ENCODE measurements at places on chromosomes 3 and 15. TPM values are rescaled to one million over a fixed set of nuclear protein-coding genes. Genes with fewer than 3 reads are reported as not detected.

GRCh38 chr15:33191591-33191990 is 2.9 kb downstream of the FMN1 start:
- no peaks in the 10 kb centered on the region for H3K27me3 ChIP-seq
- no peak overlapping the region for H3K27ac ChIP-seq
- H3K36me3 ChIP-seq: no peaks in the 10 kb centered on the region
- DNase-seq: no peak
- H3K4me1 ChIP-seq: peaks cover 7% of the 10 kb centered on the region

DNA sequence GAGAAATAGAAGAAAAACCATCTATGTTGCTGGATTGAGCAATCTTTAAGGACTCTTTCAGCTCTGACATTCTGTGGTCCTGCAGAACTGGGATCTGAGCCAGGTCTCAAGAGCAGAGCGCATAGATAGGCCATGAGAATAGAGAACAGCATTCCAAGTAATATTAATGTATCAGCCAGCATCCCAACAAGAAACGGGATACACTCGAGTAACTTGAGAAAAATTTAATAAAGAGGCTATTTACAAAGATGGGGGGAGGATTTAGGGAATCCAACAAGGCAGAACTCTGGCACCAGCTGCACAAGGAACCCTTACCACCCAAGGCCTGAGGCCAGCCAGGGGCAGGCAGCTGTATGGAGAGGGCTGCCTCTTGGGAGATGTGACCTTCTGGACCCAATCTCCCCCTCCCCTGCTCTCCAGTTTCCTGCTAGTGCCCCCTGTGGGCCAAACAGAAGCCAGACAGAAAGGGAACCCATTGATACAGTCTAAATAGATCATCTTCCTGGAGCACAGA is 8.2 kb downstream of the TMOD2 start:
- no peaks in the 10 kb centered on the region for H3K27me3 ChIP-seq
- no peak overlapping the region for H3K4me3 ChIP-seq
- no peak for DNase-seq
- H3K4me1 ChIP-seq: no peaks in the 10 kb centered on the region

SCAANT1 gene
- total RNA-seq: not detected

GRCh38 chr15:60350108-60350507 is 47.7 kb downstream of the ANXA2 start:
- H3K4me3 ChIP-seq: no peak overlapping the region
- no peak overlapping the region for H3K27ac ChIP-seq
- H3K36me3 ChIP-seq: peaks cover 65% of the 10 kb centered on the region
- DNase-seq: no peak
- H3K4me1 ChIP-seq: no peaks in the 10 kb centered on the region
- H3K27me3 ChIP-seq: no peaks in the 10 kb centered on the region

- no peaks in the 10 kb centered on the region for H3K27me3 ChIP-seq
- H3K4me3 ChIP-seq: no peak overlapping the region
- no peak overlapping the region for H3K27ac ChIP-seq
- H3K36me3 ChIP-seq: no peaks in the 10 kb centered on the region
Measured at GRCh38 chr3:28290863-28291300, 49.5 kb downstream of the CMC1 start.

BCL2A1 gene
- total RNA-seq: 28.5 TPM

DNA sequence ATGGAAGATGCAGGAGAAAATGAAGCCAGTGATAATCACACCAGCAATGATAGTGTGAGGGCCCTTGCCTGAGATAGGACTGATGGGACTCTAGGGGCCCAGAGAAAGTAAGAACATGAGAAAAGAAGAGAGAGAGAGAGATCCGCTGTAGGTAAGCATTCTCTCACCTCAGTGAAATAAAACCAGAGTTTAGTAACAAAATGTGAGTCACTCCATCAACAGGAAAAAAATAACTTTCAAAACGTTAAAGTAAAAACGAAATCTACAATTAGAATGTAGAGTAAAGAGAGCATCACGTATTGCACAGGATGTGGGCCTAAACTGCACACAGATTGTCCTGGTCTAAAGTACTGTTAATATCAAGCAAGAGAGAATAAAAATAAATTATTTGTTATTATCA is 6.8 kb upstream of the PRSS50 start:
- no peak for DNase-seq
- H3K27ac ChIP-seq: no peak overlapping the region
- no peaks in the 10 kb centered on the region for H3K4me1 ChIP-seq
- H3K27me3 ChIP-seq: no peaks in the 10 kb centered on the region
- H3K36me3 ChIP-seq: no peaks in the 10 kb centered on the region

DNA sequence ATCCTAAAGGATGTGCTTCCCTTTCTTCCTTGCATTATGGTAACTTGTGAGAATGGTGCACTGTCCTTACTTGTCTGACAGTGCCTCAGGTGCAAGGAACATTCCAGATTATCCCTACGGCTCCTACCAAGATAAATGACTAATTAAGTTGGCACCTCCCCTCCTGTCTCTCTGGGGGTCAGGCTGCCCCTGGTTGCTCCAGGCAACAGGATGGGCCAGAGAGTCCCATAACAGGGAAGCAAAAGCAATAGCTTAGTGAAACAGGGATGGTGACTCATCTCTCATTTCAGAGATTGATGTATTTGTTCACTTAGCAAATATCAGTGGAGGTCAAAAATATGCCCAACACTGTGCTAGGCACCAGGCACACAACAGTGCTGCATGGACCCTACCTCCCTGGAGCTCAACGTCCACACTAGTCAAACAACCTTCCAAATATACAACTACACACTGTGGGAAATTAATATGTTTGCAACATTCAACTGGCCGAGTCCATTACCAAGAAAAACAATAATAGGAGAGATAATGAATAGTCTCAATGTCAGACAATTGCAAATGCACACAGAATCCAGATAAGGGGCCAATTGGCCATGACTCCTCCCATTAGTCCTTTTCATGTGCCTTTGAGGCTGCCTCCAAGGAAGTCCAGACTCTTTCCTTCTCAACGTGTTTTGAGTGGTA is 249.0 kb downstream of the TLE3 start:
- H3K4me1 ChIP-seq: no peaks in the 10 kb centered on the region
- no peaks in the 10 kb centered on the region for H3K27me3 ChIP-seq
- H3K4me3 ChIP-seq: no peak overlapping the region
- H3K36me3 ChIP-seq: no peaks in the 10 kb centered on the region
- DNase-seq: no peak
- no peak overlapping the region for H3K27ac ChIP-seq

CFAP100 gene
- not detected for total RNA-seq

- no peaks in the 10 kb centered on the region for H3K4me1 ChIP-seq
- no peak overlapping the region for H3K4me3 ChIP-seq
- no peaks in the 10 kb centered on the region for H3K36me3 ChIP-seq
- no peaks in the 10 kb centered on the region for H3K27me3 ChIP-seq
- no peak for DNase-seq
Measured at GRCh38 chr3:170076715-170077238, 39.0 kb downstream of the GPR160 start.

ITIH4 gene
- 50.5 TPM for total RNA-seq

DNA sequence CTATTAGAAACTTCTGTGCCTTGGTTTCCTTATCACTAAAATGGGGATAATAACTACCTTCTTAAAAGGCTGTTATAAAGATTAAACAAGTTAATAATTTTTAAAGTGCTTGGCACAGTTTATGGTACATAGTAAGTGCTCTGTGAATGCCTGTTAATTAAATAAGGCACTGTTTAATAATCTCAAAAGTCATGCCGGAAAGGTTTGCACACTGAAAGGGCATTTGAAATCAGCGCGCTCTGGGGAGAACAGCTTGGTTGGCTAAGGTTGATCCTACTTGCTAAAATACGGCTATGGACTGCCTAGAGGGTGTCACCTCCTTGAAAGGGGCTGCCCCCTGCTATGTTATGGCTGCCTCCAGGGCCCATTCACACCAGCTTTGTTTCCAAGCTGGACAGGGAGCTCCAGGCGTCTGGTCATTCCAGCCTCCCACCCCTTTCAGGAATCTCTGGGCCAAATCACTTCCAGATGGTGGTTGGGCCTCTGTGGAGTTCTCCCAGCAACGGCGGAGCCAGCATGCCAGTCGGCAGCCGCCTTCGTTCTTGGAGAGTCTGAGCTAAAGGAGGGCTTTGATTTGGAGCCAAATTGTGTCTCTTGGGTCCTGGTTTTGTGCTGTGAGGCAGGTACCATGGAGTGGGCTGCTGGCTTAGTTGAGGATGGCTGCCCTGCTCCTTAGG is 5.9 kb downstream of the FLNB start:
- H3K36me3 ChIP-seq: no peaks in the 10 kb centered on the region
- H3K27me3 ChIP-seq: no peaks in the 10 kb centered on the region
- no peak overlapping the region for H3K4me3 ChIP-seq
- H3K4me1 ChIP-seq: peaks cover 30% of the 10 kb centered on the region
- no peak for DNase-seq

GRCh38 chr3:38116471-38117162 is 20.3 kb downstream of the ACAA1 start:
- H3K27ac ChIP-seq: no peak overlapping the region
- H3K27me3 ChIP-seq: no peaks in the 10 kb centered on the region
- H3K36me3 ChIP-seq: peaks cover 8% of the 10 kb centered on the region
- DNase-seq: no peak
- H3K4me3 ChIP-seq: no peak overlapping the region
- no peaks in the 10 kb centered on the region for H3K4me1 ChIP-seq

- no peaks in the 10 kb centered on the region for H3K36me3 ChIP-seq
- H3K27ac ChIP-seq: no peak overlapping the region
- H3K27me3 ChIP-seq: no peaks in the 10 kb centered on the region
- H3K4me1 ChIP-seq: no peaks in the 10 kb centered on the region
Measured at GRCh38 chr3:72034986-72035385, 250.0 kb upstream of the PROK2 start.

- no peak overlapping the region for H3K4me3 ChIP-seq
- DNase-seq: no peak
- H3K4me1 ChIP-seq: no peaks in the 10 kb centered on the region
- no peak overlapping the region for H3K27ac ChIP-seq
- no peaks in the 10 kb centered on the region for H3K27me3 ChIP-seq
Measured at GRCh38 chr3:185521349-185522138, 22.7 kb upstream of the TMEM41A start.

- DNase-seq: no peak
- H3K36me3 ChIP-seq: no peaks in the 10 kb centered on the region
- H3K4me3 ChIP-seq: no peak overlapping the region
- H3K27me3 ChIP-seq: no peaks in the 10 kb centered on the region
- H3K4me1 ChIP-seq: no peaks in the 10 kb centered on the region
Measured at GRCh38 chr3:171654809-171655208, 155.5 kb downstream of the PLD1 start.

ITIH1 gene
- total RNA-seq: not detected

XCR1 gene
- not detected for total RNA-seq

ZDHHC3 gene
- 40.1 TPM for total RNA-seq

DNA sequence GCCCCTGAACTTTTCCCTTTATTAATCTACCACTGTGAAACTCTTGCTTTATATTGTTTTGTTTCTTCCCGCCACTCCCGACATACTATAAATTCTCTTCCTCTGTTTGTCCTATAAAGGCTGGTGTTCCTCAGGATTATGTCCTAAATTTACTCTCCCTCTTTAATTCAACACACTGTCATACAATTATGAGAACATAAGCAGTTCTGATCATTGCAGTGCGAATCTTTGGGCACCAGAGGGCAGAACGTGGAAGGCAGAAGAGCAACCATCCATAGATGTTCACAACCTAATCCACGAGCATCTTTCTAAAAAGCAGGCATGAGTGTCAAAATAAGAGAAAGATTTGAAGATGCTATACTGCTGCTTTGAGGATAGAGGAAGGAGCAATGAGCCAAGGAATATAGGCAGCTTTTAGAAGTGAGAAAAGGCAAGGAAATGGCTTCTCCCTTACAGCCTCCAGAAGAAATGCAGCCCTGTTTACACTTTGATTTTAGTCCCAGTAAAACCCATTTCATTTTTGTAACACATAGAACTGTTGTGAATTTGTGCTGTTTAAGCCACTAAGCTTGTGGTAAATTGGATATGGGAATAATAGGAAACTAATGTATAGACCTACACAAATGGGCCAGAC is 179.4 kb downstream of the GBE1 start:
- H3K4me1 ChIP-seq: no peaks in the 10 kb centered on the region
- no peak for DNase-seq
- H3K27me3 ChIP-seq: no peaks in the 10 kb centered on the region
- H3K27ac ChIP-seq: no peak overlapping the region
- peaks cover 4% of the 10 kb centered on the region for H3K36me3 ChIP-seq

GRCh38 chr3:159919873-159920272 is 68.8 kb upstream of the IL12A start:
- no peak overlapping the region for H3K4me3 ChIP-seq
- no peaks in the 10 kb centered on the region for H3K27me3 ChIP-seq
- no peak overlapping the region for H3K27ac ChIP-seq
- H3K4me1 ChIP-seq: no peaks in the 10 kb centered on the region

COL6A6 gene
- not detected for total RNA-seq

- no peaks in the 10 kb centered on the region for H3K4me1 ChIP-seq
- no peak overlapping the region for H3K4me3 ChIP-seq
- no peak overlapping the region for H3K27ac ChIP-seq
- no peak for DNase-seq
- no peaks in the 10 kb centered on the region for H3K27me3 ChIP-seq
Measured at GRCh38 chr3:163890661-163891060, 1187.6 kb downstream of the SI start.

GRCh38 chr3:197953881-197954280 is 3.9 kb downstream of the RPL35A start:
- no peaks in the 10 kb centered on the region for H3K27me3 ChIP-seq
- H3K4me3 ChIP-seq: no peak overlapping the region
- H3K27ac ChIP-seq: no peak overlapping the region
- no peak for DNase-seq
- peaks cover 53% of the 10 kb centered on the region for H3K36me3 ChIP-seq

GRCh38 chr15:42741710-42742109 is 4.8 kb upstream of the CDAN1 start:
- no peak overlapping the region for H3K4me3 ChIP-seq
- H3K4me1 ChIP-seq: peaks cover 7% of the 10 kb centered on the region
- no peak overlapping the region for H3K27ac ChIP-seq
- no peak for DNase-seq

SMCO1 gene
- not detected for total RNA-seq

GRCh38 chr3:107275511-107275910 is 101.7 kb upstream of the CCDC54 start:
- no peaks in the 10 kb centered on the region for H3K27me3 ChIP-seq
- no peak for DNase-seq
- H3K4me1 ChIP-seq: no peaks in the 10 kb centered on the region
- no peak overlapping the region for H3K27ac ChIP-seq
- no peak overlapping the region for H3K4me3 ChIP-seq
- H3K36me3 ChIP-seq: no peaks in the 10 kb centered on the region

DNA sequence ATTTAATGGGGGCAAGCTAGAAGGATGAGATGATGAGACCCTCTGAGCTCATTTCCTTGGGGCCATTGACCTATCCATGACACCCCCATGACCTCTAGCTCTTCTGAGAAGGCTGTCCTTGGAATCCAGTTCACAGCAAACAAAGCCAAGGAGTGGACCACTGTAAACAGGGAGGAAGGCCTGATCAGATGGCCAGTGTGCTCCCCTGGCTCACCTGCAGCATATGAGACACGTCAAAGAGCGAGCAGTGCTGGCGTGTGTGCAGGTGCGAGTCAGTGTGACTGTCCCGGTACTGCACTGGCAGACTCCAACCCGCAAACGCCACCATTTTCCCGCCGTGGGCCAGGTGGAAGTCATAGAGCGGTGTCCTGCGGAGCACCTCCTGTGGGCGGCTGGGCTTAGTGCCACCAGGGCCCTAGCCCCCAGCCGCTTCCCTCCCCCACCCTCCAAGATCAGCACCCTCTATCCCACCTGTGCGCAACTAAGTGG is 339 bp downstream of the AMT start:
- H3K4me1 ChIP-seq: peaks cover 20% of the 10 kb centered on the region
- H3K27me3 ChIP-seq: no peaks in the 10 kb centered on the region
- H3K4me3 ChIP-seq: no peak overlapping the region
- no peak for DNase-seq
- H3K36me3 ChIP-seq: peaks cover 5% of the 10 kb centered on the region

All from CD4-positive, alpha-beta memory T cell (primary cell).